ENCODE measurements at places on chromosomes 4 and X.

DNA sequence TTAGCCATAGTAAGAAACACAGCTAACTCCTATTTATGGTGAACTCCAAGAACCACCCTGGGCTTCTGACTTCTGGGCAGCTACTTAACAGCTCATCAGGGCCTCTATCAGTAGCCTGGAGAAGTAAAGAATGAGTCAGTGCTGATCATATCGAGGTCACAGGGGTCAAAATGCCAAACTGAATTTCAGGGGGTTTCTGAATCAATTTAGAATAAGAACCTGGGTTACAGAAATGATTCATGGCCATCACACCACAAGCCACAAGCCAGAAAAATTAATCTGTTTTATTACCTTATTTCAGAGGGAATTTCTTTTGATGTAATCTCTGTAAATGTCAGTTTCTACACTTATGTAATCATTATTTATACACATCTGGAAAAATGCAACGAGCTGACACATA, 64.4 kb downstream of the CHST7 start:
- no peak for DNase-seq

GRCh38 chr4:2742081-2742822, 13.9 kb downstream of the TNIP2 start:
- DNase-seq: no peak

DNA sequence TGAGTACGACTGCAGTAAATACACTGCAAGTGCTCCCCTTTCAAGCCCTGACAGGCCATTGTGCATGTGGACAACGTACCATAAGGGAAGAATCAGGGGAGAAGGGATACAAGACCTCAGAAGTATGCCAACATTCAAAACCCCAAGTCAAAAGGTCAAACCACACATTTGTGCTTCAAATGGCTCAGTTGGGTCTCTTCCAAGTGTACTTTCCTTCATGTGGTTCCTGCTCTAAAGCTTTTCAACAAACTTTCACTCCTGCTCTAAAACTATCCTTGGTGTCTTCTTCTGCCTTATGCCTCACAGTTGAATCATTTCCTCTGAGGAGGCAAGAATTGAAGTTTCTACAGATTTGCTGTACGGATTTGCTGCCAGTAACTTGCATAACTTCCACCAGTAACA, 305.7 kb upstream of the SLIT2 start:
- no peak for DNase-seq

DNA sequence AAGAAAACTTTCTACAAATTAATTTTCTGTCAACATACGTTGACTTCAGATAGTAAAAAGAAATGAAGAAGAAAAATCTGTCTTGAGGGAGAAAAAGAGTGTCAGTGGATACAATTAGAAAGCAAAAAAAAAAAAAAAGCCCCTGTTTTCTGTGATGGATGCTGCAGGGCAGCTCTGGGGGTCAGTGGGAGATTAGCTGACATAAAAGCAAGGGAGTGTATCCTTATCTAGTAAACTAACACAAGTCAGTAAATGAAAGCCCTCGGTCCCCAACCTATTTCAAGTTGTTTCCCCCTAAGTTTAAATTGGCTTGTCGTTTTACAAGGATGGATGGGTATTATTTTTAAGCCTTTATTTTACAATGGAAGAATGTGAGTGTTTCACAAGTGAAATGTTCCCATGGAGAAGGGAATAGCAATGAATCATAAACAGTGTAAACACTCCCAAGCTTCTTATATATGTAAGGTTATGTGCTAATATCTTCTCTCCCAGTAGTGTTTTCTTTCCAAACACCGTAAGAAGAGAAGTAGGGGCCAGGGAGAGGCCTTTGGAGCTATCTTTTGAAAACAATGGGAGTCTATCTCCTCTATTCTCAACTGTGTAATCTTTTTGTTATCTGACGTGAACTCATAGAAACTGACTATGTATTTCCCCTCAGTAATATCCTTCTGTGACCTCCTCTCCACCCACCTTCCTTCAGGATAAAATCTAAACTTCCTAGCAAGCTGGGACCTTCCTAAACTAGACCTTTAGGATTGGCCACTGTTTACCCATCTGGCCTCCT, 347.7 kb downstream of the FBXO8 start:
- no peak for DNase-seq

GRCh38 chrX:117743469-117744251, 372.9 kb downstream of the KLHL13 start:
- no peak for DNase-seq

DNA sequence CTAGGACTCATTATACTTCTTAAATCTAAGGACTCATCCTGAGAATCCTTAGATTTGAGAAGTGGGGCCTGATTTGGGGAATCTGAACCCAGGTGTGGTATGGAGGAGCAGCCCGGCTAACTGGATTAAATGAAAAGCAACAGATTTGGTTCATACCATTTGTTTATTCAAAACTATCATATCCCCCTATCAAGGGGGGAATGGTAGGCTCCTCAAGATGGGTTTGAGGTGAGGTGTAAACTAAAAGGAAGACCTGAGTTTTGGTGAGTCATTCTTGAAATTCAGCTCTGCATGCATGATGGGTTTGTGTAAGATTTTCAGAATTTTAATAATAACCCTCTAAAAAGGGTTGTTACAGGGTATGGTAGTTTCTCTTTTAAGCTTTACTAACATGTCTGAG, 53.4 kb downstream of the CASP6 start:
- DNase-seq: no peak

- no peak for DNase-seq
Measured at GRCh38 chrX:9091258-9091657, 57.3 kb upstream of the FAM9B start.

DNA sequence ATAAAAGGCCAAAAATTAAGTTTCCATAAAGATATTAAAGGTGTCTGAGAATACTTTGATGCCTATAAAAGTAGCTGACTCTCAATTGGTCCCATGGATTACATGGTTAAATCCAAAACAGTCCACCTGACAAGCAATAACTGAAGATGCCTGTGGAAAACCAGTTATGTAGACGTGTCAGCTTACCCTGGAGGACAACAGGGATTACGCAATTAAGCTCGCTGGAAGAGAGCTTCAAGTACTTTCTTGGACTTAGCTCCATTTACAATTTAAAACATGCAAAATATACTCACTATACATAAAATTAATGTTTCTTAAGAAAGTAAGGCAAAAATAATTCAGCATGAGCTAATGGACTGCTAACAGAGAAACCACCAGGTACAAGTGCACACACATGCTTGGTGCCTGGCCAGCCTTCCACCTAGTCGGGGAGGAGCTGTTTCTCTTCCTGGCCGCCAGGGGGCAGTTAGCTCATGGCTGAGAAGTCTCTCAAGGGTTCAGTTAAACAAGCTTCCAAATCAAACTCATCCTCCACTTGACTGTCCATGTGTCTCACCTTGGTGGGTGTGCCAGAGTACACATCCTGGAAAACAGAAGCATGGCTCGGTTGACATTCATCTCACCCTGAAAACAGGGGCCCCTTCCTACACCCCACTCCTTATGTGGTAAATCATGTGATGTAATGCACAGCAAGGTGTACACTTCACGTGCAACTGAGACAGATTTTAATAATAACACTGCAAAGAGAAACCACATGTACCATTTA, 9.2 kb upstream of the FAM53A start:
- peak; percentile 87 for DNase-seq

- no peak for DNase-seq
Measured at GRCh38 chr4:184280591-184281071, 63.0 kb upstream of the ENPP6 start.

- DNase-seq: no peak
Measured at GRCh38 chr4:129603241-129603931, 507.4 kb downstream of the C4orf33 start.

DNA sequence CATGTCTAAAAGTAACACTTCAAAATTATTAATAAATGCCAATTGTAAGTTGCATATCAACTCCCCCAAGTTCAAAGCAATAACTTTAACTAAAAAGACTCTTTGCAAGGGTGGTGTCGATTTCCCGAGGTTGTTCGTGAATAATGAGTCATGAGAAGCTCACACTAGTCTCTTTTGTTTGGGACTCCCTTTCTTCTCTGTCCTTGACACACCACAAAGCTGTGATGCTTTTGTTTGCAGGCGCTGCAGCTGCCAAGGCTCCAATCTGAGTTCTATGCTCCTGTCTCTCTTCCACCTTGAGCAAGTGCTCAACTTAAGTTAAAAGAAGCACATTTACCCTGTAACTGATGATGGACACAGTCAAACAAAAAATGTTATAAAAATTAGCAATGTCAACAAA, 65.9 kb downstream of the FAT1 start:
- no peak for DNase-seq

DNA sequence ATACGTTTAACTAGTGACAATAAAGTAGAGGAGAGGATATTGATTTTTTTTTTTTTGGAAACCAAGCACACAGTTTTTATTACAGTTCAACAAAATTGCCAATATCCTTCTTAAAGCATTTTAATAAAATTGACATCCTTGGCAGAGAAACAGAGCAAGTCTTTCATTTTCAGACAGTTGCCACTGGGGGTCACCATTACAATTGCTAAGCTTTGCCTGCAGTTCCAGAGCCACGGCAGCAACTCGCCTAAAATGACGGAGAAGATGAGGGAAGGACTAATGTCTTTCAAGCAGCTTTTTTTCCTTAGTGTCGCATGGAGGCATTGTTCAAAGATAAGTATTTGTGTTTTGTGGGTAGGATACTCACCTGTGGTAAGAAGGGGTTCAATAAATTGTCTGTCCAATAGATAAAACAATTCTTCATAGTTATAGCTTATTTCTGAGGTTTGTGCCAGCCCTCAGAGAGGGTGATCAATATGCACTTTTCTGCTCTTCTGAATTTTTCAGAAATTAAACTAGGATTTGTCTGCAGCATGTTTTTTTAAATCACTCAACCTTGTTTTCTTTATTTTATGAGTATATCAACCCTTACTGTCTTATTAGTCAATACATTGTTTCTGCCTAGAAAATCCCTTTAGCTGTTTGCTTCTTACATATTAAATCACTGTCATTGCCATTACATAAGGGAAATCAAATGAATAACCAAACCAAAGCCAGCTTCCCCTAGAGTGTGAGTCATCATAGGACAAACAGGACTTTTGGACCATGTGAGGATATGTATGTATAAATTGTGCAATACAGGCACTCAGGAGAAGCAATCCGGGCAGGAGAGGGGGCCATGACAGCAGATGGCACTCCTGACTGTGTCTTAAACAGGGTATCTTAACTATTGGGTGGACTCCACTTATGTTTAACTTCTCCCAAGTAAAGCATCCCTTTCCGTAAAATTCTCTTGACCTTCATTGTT, 508.1 kb upstream of the ARX start:
- DNase-seq: peak; percentile 29

DNA sequence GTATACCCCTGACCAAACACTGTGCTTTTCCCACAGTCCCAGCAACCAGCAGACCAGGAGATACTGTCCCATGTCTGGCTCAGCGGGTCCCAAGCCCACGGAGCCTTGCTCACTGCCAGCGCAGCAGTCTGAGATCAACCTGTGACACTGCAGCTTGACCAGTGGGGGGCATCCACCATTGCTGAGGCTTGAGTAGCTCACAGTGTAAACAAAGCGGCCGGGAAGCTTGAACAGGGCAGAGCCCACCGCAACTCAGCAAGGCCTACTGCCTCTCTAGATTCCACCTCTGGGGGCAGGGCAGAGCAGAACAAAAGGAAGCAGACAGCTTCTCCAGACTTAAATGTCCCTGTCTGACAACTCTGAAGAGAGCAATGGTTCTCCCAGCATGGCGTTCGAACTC, 58.1 kb downstream of the SLC10A6 start:
- peak; percentile 59 for DNase-seq

- DNase-seq: no peak
Measured at GRCh38 chr4:174757736-174758135, 71.3 kb downstream of the GLRA3 start.

DNA sequence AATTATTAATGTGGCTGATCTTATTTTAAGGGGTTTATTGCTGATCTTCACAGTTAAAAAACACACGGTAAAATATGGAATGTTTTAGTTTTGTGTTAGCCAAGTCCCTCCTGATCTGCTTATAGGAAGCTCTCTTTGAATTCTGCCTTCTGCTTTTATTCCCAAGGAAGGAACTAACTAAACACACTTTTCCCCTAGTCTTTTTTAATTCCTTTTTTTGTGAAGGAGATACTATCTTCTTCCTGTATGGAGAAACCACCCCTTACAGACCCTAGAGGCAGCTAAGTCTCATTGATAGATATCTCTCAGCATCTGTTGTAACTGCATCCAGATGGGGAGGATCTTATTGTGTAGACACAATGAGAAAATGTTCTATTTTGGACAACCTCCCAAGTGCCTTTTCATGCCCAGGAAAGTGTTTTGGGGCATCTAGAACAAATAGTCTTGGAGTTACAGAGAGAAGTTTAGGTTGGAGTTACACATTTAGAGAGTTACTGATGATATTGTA, 64.4 kb downstream of the AFF1 start:
- DNase-seq: no peak

- no peak for DNase-seq
Measured at GRCh38 chr4:82733636-82734035, 65.0 kb downstream of the SCD5 start.

DNA sequence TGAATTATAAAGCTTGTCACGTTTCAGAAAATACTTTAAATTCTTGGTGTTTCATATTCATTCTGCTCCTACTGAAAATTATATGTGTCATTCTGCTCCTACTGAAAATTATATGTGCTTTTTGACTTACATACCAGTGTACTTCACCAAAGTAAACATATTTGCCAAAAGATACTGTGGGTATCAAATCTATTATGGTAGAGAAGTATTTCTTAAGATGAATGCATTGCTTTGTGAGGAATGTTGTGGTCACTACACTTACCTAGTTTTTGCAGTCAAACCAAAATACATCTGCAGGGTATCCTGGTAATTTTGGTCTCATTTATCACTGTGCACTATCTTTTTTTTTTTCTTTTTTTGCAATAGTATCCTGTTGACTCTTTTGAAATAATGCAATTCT, 287.7 kb upstream of the MAD2L1 start:
- DNase-seq: no peak

- no peak for DNase-seq
Measured at GRCh38 chr4:104022226-104022625, 302.4 kb upstream of the TACR3 start.

DNA sequence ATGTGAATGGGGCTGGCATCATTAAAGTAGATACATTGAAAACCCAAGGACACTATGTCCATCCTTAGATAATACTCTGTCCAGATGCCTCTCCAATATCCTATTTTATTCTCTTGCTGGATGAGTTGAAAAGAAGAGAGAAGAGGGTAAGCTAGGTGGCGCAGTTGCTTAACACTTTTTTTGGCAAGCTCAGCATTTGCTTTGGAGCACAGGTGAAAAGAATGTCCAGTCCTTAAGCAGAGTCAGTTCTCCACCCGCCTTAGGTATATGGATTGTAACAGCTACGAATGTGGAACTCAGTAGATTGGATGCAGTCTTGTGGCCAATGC, 208.4 kb downstream of the NWD2 start:
- peak; percentile 93 for DNase-seq

GRCh38 chrX:128928636-128929035, 594.7 kb downstream of the SMARCA1 start:
- no peak for DNase-seq

GRCh38 chr4:173195109-173195508, 26.5 kb downstream of the GALNT7 start:
- DNase-seq: no peak

- no peak for DNase-seq
Measured at GRCh38 chr4:115229873-115230272, 116.5 kb upstream of the NDST4 start.

GRCh38 chr4:4512282-4512681, 29.6 kb downstream of the STX18 start:
- no peak for DNase-seq
